ENCODE measurements at places on chromosomes 1 and 21.

- no peak for DNase-seq
Measured at GRCh38 chr1:155083052-155083541, 4.5 kb downstream of the EFNA3 start.

DNA sequence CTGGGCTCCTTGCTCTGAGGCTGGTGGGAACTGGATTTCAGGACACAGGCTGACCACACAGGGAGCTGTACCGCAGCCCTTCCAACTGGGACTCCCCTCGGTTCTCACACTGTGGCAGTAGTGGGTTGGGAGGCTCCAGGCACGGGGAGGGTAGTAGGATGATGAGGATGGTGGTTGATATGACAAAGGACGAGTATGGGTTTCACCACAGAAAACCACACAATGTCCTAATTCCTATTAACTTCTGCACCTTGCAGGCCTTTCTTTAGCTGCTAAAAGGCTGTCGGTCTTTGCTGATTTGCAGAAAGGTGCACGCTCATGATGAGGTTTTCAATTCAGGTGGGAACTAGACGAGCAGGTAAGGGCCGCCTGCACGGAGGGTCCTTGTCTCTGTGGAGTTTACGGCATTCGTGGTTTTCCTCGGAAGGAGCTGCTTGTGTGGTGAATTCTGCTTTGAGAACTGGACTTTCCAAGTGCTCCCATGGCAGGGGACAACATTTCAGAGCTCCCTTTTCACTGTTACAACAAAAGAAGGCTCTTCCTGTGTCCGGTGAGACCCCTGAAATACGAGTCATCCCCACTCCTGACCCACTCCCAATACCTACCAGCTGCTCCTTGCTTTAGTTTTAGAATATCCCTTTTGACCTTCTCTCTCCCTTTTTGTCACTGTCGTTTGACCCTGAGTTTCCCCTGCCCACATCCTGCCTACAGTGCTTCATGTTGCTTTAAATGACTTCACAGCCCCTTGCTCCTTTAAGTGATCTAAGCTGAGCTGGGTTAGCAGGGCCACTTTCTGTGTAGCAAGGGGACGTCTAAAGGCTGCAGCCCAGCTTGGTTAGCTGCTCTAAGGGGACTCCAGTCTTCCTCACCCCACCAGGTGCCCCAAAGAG lies 125.1 kb downstream of the MRPS6 start:
- DNase-seq, result no peak

- DNase-seq, result no peak
Measured at GRCh38 chr1:21514245-21514644, 5.0 kb downstream of the ALPL start.

DNA sequence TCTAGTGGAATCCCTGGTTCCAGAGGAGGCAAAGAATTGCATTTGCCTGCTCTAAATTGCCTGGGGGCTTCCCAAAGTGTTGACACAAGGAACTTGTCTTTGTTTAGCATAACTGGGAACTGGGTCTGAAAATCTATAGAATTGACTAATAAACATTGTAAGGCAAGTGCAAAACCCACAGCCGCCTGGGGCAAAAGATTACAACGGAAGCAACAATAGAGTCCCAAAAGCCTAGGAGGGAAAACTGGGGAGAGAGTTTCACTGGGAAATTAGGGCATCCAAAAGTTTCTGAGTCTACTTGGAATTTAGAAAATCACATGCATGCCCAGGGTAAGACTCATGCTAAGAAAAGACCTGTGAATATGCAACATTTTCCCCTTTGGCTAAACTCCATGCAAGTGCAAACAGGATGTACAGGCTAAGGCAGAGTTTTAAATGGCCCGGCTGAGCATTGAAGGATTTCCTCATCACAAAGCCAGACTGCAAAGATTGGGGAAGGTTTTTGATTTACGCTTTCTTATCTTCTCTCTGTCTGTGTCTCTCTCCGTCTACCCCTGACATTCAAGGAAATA lies 725.3 kb upstream of the NCAM2 start:
- DNase-seq, result no peak

- no peak for DNase-seq
Measured at GRCh38 chr1:200353232-200353631, 56.6 kb downstream of the ZNF281 start.

DNA sequence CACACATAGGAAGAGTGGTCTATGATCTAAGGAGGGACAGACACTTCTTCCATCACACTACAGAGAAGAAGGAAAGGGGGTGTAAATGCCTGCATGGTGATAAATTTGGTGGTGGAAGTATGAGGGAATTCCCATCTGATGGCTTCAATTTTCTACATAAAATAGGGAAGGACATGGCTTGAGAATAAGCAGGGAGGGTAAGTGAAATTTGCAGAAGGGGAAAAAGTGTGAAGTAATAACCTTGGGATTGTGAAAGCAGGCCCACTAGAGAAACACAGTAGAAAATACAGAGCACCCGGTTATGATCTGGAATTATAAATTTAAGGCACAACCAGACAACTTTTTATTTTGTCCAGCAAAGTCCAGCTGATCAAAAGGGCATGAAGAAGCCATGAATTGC lies 22.7 kb upstream of the HIVEP3 start:
- DNase-seq, result no peak

GRCh38 chr21:42887326-42887725 lies 5.8 kb upstream of the NDUFV3 start:
- no peak for DNase-seq

- DNase-seq, result no peak
Measured at GRCh38 chr1:15755021-15755645, 3.5 kb upstream of the FBLIM1 start.

- DNase-seq, result no peak
Measured at GRCh38 chr1:150876119-150876454, 312 bp downstream of the ARNT start.

- no peak for DNase-seq
Measured at GRCh38 chr1:236865818-236866155, 70.7 kb downstream of the MTR start.

GRCh38 chr1:10456661-10457060 lies 6.8 kb downstream of the CORT start:
- DNase-seq, result no peak

GRCh38 chr1:53016705-53017104 lies 45.3 kb upstream of the PODN start:
- no peak for DNase-seq

GRCh38 chr21:31548688-31549087 lies 110.8 kb upstream of the SOD1 start:
- no peak for DNase-seq

GRCh38 chr1:201870397-201870796 lies 18.3 kb upstream of the SHISA4 start:
- no peak for DNase-seq

DNA sequence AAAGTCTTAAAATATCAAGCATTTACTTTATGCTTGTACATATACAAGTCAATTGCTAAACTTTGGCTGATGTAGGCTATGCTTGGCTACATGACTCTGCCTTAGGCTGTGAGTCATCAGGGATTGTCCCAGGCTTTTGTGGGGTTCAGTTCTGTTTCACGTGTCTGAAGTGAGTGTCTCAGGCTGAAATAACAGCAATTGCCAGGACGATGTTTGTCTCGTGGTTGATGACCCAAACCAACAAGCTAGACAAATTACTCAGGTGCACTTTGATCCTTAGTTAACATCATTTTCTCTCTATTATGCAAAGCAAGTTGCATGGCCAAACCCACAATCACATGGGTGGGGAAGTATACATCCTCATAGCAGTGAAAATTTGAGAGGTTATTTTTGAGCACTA lies 410.1 kb downstream of the BRINP3 start:
- no peak for DNase-seq

DNA sequence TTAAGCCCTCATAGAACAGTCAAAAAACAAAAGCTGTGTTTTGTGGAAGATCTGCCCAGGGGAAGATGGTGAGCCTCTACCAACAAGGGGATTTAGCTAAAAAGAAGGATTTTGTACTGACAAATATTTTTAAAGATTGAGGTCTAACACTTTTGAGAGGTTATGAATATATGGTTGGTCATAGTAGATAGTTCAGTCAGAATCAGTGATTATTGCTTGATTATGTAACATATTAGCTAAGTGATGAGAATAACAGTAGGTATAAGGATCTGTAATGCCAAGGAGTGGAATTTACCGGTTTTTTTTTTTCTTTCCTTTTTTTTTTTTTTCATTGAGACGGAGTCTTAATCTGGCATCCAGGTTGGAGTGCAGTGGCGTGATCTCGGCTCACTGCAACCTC lies 79.0 kb downstream of the SASS6 start:
- DNase-seq, result no peak

GRCh38 chr1:1173793-1174415 lies at the start of gene TTLL10:
TTLL10 (plus strand) TSS chr1:1173880; CDS start chr1:1179216, 5,336 bp downstream.
- DNase-seq, result peak; percentile 20

- no peak for DNase-seq
Measured at GRCh38 chr1:53542551-53542950, 83.4 kb downstream of the DMRTB1 start.

- no peak for DNase-seq
Measured at GRCh38 chr1:62726011-62726442, 37.8 kb upstream of the DOCK7 start.

DNA sequence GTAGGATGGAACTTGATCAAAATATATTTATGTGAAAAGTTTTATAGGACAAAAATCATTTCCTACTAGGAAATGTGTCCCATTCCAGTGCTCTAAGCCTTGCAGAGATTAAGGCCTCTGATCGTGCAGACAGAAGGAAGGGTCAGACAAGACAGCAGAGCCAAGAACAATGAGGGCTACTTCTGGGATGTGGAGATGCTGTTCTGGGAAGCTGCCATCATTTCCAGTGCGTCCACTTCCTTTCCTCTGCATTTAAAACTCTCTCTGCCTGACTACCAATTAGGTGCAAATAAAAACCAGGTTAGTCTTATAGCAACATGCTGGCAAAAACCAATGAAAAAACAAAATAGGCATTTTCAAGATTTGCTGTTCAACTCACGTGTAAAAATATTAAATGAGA lies 36.1 kb downstream of the BEND5 start:
- no peak for DNase-seq

Data from activated CD8-positive, alpha-beta memory T cell treated with anti-CD3 and anti-CD28 coated beads for 1 hour (primary cell).